Osteoblast (primary cell): ENCODE measurements at places on chromosomes 4 and X.

- DNase-seq, result no peak
These were observed 15.4 kb downstream of the GASK1B start for GRCh38 chr4:158157412-158157811.

- DNase-seq, result no peak
These were observed 2.7 kb upstream of the TMSB4X start for GRCh38 chrX:12972243-12972642.

DNA sequence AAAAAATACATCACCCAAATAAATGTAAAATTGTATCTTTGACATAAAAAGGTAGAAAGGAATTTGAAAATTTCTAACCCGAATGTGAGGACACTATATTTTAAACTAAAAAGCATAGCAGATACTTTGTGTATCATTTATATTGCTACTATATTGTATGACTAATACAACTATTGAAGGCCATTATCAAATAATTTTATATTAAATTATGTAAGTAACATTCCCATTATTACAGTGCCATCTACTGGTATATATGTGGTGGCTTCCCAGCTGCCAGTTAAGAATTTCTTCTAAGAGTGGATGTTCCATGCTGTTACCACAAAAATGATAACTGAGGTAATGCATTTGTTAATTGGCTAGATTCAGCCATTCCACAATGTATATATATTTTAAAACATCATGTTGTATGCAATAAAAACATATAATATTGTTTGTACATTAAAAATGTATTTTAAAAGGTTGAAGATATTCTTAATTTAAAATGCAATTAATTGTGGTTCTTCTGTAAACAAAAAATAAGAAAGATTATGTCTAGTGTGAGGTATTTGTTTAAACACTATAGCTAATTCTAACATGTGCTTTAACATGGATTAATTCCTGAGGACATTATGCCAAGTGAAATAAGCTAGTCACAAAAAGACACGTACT lies 65.3 kb downstream of the EGF start:
- no peak for DNase-seq

- DNase-seq, result no peak
These were observed 258.6 kb downstream of the ADAM29 start for GRCh38 chr4:175176710-175177109.

DNA sequence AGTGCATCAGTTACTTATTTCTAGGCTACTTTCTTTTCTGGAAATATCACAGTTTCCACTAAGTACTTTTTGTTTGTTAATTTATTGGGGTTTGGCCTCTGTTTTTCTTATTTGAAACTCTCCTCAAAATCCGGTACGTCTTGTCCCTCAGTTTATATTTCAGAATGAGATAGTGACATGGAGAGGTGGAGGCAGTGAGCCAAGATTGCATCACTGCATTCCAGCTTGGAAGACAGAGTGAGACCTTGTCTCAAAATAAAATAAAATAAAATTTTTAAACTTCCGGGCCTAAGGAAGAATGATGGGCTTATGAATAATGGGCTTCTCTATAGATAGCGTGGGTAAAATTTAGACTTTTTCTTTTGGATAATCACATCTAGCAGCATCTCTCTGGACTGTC lies 567.8 kb downstream of the TRIML1 start:
- no peak for DNase-seq

GRCh38 chr4:155875878-155876277 lies 9.8 kb upstream of the ASIC5 start:
- no peak for DNase-seq

DNA sequence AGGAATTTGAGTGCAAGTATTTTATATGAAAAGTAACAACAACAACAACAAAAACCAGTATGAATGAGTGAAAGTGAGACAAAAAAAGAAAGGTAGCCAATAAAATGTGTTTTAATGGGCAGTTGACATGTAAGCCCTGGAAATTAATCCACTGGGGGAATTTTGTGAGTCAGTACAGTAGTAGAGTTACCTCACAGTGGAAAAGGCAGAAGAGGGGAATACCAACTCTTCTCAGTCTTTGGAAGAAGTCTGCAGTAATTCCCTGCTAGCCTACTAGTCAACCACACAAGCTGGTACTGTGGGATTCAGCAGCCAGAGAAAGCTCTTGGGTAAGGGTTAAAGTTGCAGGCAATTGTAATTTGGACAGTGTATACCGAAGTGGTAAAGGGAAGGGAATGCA lies 76.3 kb upstream of the IL15 start:
- no peak for DNase-seq

- peak; percentile 91 for DNase-seq
These were observed 35.3 kb downstream of the NBDY start for GRCh38 chrX:56764153-56764974.
